Naive B cell (primary cell): ENCODE measurements at places on chromosomes 7 and 10. TPM values are rescaled to one million over a fixed set of nuclear protein-coding genes. Genes with fewer than 3 reads are reported as not detected.

The C10orf88 gene
- 8.7 TPM for polyA plus RNA-seq

DNA sequence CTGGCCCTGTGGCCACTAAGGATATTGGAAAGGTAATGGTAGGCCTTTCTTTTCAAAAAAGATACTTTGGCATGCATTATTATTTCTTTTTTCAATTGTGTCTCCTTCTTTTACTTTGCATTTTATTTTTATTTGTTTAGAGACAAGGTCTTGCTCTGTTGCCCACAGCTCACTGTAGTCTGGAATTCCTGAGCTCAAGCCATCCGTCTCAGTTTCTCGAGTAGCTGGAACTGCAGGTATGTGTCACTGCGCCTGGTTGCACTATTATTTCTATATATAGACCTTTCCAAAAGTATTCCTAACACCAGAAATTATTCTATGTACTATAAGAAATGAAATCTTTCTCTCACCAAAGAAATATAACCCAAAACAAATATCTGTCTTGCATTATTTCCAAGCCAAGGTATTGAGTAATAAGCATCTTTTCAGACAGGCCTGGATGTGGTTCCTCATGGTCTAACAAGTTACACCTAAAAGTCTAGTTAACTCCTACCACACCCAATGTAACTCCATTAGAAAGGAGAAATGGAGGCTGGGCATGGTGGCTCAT lies 500.8 kb upstream of the ANKRD30A start:
- no peaks in the 10 kb centered on the region for H3K27me3 ChIP-seq
- no peak for DNase-seq
- H3K4me1 ChIP-seq = no peaks in the 10 kb centered on the region
- H3K4me3 ChIP-seq = no peak overlapping the region
- no peaks in the 10 kb centered on the region for H3K36me3 ChIP-seq

GRCh38 chr10:269440-270074 lies 134.3 kb downstream of the ZMYND11 start:
- no peak overlapping the region for H3K4me3 ChIP-seq
- H3K27ac ChIP-seq = no peak overlapping the region
- H3K4me1 ChIP-seq = no peaks in the 10 kb centered on the region
- no peaks in the 10 kb centered on the region for H3K27me3 ChIP-seq

GRCh38 chr7:37262181-37262580 lies 186.5 kb downstream of the ELMO1 start:
- H3K27ac ChIP-seq = no peak overlapping the region
- DNase-seq = no peak
- peaks cover 8% of the 10 kb centered on the region for H3K36me3 ChIP-seq
- peaks cover 48% of the 10 kb centered on the region for H3K4me1 ChIP-seq
- no peak overlapping the region for H3K4me3 ChIP-seq
- H3K27me3 ChIP-seq = no peaks in the 10 kb centered on the region
